ENCODE measurements at places on chromosomes 3 and 15.

GRCh38 chr3:108091498-108092250 lies 843 bp upstream of the CD47 start:
- DNase-seq = no peak

GRCh38 chr3:141552440-141552991 lies 65.7 kb downstream of the RASA2 start:
- no peak for DNase-seq

DNA sequence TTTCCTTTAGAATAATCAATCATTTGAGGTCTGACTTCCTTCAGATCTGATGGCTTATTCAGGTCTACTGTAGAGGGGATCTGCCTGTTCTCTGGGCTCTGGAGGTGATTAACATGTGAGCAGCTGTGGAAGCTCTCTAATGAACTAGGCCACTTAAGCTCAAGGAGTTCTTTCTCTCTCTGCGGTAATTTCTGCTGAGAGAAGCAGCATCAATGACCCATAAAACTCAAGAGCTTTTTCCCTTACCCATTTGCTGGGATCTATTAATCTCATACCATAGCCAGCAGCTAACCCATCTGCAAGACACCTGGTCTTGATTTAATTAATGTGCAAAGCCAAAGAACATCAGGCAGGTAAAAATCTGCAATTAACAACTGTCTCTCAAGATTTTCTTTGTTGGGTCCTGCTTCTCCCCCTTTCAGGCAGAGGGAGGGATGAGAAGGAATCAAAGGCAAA lies 73.2 kb upstream of the DLG1 start:
- no peak for DNase-seq

DNA sequence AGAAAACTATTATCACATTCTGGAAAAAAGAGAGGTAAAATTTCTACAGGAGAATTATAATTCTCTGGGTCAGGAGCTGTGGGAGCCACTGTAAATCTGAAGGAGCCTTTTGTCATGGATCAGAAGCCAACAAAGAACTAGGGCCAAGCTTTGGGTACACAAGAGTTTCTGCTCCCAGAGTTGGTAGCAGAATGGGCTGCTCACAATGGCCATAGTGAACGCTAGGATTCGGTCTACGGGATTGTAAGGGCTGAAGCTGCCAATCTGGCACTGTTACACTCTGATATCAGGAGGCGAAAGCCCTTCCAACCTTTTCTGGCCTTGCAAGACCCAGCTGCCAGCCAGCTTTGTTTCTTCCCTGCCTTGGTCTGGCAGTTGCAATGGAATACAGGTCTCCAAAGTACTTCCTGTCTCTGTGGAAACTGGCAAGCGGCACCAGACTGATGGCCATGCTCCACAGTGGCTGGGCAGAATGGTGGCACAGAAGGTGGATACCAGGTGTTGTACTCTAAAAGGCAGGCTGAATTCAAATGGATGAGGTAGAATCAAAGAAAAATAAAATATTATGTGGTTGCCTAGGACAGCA lies 831.7 kb downstream of the CADM2 start:
- DNase-seq = no peak

GRCh38 chr15:36878684-36879262 lies 221.6 kb downstream of the MEIS2 start:
- no peak for DNase-seq

- DNase-seq = no peak
Measured at GRCh38 chr3:145900056-145900829, 260.7 kb downstream of the PLOD2 start.

DNA sequence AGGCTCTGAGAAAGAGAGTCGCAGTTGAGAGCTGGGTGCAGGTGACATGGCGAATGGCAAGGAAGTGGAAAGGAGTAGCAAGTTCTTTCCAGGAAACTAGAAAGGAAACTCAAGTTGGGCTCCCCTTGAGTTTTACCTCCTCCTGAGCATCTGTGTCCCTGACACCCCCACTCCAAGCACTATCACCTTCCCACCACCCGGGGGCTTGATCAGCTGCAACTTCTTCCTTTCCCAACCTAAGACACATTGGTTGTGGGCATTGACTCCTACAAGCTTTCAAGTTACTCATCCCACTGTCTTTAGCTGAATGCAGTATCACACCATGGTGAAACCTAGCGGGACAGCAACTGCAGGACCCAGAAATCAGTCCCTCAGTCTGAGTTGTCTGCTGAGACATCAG lies 256.6 kb upstream of the NR2F2 start:
- DNase-seq = no peak

- no peak for DNase-seq
Measured at GRCh38 chr3:86481636-86482035, 509.3 kb downstream of the VGLL3 start.

DNA sequence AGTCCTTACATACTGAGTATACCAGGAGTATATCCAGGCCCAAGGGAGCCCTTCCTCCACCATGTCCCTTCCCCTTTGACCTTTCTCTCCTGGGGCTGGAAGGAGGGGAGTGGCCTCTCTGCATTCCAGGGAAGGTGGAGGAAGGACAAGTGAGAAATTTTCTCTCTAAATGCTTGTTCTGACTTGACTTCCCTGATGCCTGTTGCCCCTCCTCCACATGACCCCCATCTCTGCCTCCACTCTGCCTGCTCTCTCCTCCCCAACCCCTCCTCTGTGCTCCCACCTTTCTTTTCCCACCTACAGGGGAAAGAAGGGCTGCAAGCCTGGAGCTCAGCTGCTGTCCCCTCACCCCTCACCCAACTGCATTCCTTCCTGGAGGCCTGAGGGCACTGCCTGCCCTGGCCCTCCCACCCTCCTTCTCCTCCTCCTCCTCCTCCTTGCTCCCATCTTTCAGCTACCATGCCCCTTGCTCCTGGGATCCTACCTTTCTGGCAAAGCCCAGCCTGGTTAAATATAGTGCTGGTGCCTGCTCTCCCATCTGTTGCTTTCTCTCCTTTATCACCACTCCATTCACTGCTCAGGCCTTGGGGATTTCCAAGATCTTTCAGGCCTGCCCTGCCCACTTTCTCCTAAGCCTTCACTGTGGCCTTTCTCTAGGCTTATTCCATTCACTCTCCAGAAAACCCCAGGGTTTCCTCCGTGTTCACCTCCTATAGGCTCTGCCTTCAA lies 8.5 kb upstream of the DAG1 start:
- no peak for DNase-seq

DNA sequence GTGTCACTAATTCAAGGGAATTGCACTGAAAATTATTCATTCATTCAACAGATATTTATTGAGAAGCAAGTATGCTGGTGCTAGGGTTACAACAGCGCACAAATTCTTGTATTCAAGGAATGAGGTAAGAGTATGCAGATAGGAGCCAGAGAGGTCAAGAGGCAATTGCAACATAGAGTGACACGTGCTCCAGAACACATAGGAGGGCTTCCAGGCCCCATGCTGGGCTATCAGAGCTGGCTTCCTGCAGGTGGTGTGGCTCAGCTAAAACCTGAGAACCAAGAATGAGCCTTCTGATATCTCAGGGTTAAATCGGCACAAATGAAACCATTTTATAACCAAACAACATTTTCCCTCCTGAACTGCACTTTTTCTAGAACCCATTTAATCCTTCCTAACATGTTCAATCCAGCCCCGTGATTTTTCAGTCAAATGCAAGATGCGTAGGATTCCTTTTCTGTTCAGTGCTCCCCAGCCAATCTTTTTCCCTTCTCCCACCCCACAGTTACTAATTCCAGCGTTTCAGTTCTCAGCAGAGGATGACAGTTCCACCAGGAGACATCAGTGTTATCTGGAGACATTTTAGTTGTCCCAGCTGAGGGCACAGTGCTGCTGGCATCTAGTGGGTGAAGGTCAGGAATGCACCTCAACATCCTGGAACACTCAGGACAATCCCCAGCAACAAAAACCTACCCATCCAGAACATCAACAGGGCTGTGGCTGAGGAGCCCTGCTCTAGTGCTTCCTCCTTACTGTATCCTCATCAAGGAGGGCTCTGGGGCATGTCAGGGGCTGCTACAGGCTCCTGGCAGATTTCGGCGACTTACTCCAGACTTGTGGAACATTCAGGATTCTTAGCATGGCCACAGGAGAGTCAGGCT lies 13.1 kb downstream of the CCR5AS start:
- no peak for DNase-seq

GRCh38 chr15:64193971-64194370 lies 31.1 kb upstream of the PPIB start:
- DNase-seq = no peak

DNA sequence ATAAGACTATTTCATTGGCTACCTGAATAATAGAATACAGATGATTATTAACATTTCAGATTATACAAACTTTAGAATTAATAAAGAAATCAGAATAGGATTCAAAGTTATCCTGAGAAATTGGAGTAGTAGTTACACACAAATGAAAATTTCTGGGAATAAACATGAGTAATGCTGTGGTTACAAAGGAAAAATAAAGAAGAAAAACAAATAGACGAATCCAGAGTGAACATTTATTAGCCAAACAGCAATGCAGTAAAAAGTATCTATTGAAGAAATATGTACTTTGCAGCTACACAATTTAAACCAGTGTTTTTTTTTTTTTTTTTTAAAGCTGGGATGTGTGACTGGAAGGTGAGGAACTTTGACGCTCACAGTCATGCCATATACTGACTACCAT lies 1159.2 kb downstream of the TUSC7 start:
- DNase-seq = no peak

GRCh38 chr3:163753033-163753432 lies 1325.3 kb downstream of the SI start:
- no peak for DNase-seq

GRCh38 chr3:176951144-176951543 lies 246.1 kb downstream of the TBL1XR1 start:
- no peak for DNase-seq

DNA sequence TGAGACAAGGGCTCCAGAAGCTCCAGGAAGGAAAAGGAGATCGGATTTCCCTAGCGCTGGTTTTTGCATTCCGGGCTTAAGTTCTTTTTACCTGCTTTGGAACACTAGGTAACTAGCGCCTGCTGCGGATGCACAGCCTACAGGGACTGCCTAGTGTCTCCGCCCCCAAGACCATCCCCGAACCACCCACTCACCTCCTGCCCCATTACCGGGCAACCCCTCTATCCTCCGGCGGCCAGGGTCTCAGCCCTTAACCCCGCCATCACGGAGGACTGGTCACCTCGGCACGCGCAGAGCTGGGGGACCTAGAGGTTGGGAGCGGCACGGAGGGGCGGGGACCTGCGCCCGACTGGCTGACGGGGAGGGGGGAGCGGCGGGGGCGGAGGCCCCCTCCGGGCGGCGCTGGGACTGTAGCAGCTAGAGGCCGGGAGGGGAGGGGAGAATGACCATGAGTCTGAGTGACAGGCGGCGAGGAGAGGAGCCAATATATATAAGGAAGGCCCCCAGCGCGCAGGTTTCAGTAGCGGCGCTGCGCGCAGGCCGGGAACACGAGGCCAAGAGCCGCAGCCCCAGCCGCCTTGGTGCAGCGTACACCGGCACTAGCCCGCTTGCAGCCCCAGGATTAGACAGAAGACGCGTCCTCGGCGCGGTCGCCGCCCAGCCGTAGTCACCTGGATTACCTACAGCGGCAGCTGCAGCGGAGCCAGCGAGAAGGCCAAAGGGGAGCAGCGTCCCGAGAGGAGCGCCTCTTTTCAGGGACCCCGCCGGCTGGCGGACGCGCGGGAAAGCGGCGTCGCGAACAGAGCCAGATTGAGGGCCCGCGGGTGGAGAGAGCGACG lies at the start of gene DLL4:
TSS of gene DLL4 (plus strand) at position 520 of the 839 bp plus-strand sequence. CDS start 329 bp downstream, outside the sequence.
- peak; percentile 70 for DNase-seq

- no peak for DNase-seq
Measured at GRCh38 chr15:64476550-64476949, 16.2 kb downstream of the ZNF609 start.

- DNase-seq = no peak
Measured at GRCh38 chr15:78977091-78977571, 32.3 kb upstream of the CTSH start.

DNA sequence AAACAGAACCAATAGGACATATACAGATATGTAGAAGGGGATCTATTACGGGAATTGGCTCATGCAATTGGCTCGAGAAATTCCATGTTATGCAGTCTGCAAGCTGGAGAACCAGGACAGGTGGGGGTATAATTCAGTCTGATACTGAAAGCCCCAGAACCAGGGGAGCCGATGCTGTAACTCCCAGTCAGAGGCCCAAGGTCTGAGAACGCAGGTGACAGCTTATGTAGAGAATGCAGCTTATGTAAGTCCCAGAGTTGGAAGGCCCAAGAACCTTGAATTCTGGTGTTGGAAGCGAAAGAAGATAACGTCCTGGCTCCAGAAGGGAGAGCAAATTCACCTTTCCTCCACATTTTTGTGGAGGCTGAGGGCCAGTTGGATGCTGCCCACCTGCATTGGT lies 62.7 kb downstream of the CCNL1 start:
- no peak for DNase-seq

DNA sequence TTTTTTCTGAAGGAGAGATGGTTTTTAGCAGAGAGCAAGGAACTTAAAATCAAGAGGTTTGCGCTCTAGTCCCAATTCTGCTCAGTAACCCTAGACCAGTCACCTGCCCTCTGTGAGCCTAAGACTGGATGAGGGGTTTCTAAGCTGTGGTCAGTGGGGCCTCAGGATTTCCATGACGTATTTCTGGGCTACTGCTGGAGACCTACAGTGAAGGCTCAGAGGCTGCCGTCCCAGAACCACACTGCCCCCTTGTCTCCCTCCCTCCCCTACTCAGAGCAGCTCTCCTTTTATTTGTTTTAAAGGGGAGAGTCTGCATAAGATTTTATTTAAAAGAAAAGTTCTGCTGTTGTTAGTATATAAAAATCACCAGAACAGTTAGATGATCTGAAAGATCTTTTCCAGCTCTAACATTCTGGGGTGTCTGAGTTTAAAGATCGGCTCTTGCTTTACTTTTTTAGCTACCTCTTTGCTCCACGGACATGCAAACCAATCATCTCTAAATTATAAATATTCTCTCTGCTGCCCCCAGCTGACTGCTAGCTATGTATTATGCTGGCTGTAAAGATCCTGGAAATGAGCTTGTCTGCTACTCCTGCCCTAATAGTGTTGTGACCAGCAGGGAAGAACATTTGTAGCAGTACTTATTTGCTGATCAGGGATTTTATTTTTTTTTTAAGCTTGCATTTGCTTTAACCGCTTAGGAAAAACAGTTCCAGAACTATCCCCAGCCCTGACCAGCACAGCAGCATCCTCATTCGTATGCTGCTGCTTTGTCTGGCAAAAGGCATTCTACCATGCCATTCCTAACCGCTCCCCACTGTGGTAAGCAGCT lies 28.6 kb upstream of the NDUFB4 start:
- no peak for DNase-seq

DNA sequence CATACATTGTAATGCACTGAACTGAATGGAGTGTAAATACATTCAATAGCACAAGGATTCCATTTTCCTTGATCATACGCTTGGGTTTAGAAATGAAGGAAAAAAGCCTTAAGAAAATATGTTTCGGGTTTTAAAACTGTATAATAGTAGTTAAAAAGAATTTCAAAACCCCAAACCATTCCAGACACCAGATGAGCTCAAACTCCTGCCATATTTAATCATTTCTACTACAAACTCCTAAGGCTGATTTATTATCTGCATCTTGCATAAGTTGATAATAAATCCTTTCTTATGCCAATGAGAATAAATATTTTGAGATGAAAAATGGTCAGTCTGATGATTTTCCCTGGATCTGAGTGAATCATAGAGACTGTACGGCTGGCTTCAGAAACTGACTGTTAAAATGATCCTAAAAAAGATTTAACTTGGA lies 51.0 kb downstream of the NR1D2 start:
- DNase-seq = no peak

All from RWPE1 (cell line).